LHCN-M2 (cell line): ENCODE measurements at places on chromosomes 2 and 18.

DNA sequence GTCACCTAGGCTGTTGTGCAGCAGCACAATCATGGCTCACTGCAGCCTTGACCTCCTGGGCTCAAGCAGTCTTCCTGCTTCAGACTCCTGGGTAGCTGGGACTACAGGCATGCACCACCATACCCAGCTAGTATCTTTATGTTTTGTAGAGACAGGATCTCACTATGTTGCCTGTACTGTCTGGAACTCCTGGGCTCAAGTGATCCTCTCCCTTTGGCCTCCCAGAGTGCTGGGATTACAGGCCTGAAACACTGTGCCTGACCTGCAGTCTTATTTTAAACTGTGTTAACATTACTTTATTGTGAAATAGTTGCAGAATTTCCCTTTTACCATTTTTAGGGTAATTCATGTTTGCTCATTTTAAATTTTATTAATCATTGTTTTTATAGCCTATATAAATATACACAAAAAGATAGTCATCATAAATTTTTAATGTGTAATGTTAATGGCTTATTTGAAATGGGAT, 24.6 kb downstream of the EML4 start:
- no peak for DNase-seq

GRCh38 chr2:150669492-150669891, 182.0 kb upstream of the RND3 start:
- no peak for DNase-seq

DNA sequence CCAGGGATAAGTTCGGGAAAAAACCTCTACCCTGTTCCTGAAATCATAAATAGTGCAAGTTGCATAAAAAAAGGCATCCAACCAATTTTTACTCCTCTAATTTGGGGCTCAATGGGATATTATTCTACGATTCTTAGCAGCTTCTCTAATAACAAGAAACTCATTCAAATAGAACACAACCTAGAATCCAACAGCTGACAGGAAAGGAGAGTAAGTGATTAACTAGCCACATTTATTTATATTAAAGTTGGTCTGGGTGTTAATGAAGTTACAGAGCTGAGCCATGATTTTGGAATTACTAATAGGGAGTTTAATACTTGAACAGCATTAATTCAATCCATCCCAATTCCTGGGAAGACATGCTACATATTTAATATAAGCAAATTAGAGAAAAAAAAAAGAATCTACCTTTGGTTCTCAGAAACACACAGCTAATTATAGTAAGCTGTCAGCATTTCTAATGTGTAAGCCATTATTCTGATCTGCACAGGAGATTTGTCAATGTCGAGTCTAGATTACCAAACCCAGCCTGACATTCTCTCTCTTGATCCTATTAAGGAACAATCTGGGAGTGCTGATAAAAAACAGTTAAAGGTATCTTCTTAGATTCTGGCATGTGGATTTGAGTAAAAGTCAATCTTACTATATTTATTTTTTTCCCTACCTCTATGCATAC, 267.7 kb downstream of the NBAS start:
- no peak for DNase-seq

DNA sequence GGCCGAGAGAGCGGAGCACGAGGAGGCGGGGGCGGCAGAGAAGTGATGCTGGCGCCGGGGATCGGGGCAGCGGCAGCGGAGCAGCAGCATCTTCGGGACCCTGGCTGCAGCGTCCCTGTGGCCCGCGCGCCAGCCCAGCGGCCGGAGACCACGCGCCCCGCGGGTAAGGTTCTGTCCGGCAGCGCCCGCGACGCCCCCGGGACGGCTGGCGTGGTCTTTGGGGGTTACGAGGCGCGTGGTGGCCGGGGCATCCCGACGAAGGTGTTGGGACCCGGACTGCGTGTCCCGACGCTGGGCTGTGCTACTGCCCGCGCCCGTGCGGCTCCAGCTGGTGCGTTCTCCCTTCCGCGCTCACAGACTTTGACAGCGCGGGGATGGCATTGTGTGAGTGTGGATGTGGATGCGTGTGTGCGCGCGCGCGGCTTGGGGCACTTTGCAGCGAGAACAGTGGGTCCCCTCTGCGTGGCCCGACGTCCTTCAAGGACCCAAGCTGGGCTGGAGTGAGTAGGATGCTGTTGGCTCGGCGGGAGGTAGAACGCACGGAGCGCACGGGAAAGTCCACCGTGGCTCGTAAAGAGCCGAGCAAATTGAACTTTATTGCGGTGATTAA, 405.0 kb downstream of the XIRP2 start:
- peak; percentile 9 for DNase-seq

DNA sequence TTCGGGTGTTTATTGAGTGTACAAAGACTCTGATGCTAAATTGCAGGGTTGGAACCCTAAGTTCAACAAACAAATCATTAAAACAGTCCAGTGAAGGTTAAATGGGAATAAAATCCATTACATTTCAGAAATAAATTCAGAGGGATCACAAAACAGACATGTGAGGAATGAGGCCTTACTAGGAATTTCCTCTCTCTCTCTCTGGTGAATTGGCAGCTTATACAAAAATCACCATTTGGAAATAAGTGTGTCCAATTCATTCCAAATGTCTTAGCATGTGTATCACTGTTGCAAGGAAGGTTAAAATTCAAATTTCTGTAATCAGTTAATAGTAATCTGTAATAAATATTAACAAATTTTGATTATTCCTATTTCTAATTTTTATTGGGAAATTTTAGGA, 228.6 kb upstream of the PXDN start:
- DNase-seq = no peak

GRCh38 chr2:234676109-234676782, 179.4 kb upstream of the ARL4C start:
- DNase-seq = peak; percentile 40

- DNase-seq = peak; percentile 69
Measured at GRCh38 chr18:9101730-9102507, 580 bp upstream of the NDUFV2 start.

GRCh38 chr18:7049951-7050350, 67.6 kb downstream of the LAMA1 start:
- no peak for DNase-seq

DNA sequence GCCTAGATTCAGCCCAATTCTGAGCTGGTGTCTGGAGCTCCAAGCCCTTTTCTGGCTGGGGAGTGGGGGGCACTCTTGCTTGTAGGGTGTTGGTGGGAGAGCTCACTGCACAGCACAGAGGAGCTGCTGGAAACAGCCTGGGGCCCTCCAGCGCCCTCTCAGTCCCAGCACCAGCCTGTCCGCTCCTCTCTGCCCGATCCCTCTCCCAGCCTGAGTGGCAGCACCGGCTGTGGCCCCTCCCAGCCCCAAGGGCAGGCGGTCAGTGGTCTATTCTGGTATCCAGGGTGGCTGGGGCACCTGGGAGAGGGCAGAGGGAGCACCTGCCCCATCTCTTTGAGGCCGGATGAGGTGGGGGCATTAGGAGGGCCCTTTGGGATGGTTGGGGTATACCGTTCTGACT, 13.2 kb upstream of the DES start:
- peak; percentile 81 for DNase-seq

- DNase-seq = no peak
Measured at GRCh38 chr2:148614014-148614321, 30.6 kb upstream of the EPC2 start.

DNA sequence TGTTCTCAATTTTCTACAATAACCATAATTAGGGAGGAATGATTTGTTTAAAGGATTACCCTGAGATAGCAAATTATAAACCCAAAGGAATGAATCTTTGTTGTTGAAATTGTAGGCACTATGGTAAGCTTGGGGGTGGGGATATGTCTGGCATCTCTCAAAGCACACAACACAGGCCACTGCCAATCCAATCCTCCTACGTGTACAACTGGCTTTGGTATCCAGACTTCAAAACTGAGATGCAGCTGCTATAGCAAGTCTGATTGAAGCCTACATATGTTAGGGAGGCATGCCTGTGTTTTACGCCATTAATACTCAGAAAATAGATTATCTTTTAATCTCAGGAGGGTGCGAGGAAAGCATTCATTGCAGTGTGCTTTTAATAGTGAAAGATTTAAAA, 5.9 kb upstream of the NCOA1 start:
- DNase-seq = peak; percentile 56

DNA sequence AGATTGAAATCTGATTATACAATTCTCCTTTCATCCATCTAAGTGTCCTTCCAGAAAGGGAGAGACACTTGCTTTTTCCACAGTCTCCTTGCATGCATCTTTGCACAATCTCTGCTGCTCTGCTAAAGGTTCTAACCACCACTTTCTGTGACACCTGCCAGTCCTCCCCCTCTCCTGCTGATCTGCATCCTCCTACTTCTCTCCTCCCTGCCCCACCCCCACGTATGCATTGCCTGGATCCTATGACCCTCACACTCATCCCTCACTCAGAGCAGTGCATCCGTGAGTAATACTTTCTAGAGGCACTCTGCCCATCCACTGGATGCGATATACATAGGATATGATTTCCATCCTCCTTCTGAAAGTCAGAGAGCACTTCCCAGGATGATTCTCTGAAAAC, 27.7 kb upstream of the TRAPPC8 start:
- DNase-seq = no peak
